WTC11 (cell line): ENCODE measurements at places on chromosomes 7 and 10. TPM values are rescaled to one million over a fixed set of nuclear protein-coding genes. Genes with fewer than 3 reads are reported as not detected.
A peak's percentile ranks its signal among the peaks of the same experiment; 100 is the strongest.

- peaks cover 4% of the 10 kb centered on the region; the same call in 1 of the 2 replicates for H3K4me1 ChIP-seq
- no peak overlapping the region for H3K4me3 ChIP-seq
- no peak overlapping the region for H3K27ac ChIP-seq
- no peaks in the 10 kb centered on the region for H3K27me3 ChIP-seq
Measured at GRCh38 chr10:113646336-113647201, 17.3 kb downstream of the NRAP start.

- DNase-seq: no peak
- no peaks in the 10 kb centered on the region for H3K36me3 ChIP-seq
- no peaks in the 10 kb centered on the region for H3K27me3 ChIP-seq
- H3K4me1 ChIP-seq: 0 out of 2 replicates have a peak, but pooled peaks cover 3% of the 10 kb centered on the region
Measured at GRCh38 chr10:121788115-121788514, 139.7 kb downstream of the ATE1 start.

- DNase-seq: no peak
- H3K36me3 ChIP-seq: no peaks in the 10 kb centered on the region
- no peak overlapping the region for H3K4me3 ChIP-seq
- no peak overlapping the region for H3K27ac ChIP-seq
- H3K4me1 ChIP-seq: peaks cover 38% of the 10 kb centered on the region
Measured at GRCh38 chr10:69807122-69807521, 5.4 kb downstream of the COL13A1 start.

DNA sequence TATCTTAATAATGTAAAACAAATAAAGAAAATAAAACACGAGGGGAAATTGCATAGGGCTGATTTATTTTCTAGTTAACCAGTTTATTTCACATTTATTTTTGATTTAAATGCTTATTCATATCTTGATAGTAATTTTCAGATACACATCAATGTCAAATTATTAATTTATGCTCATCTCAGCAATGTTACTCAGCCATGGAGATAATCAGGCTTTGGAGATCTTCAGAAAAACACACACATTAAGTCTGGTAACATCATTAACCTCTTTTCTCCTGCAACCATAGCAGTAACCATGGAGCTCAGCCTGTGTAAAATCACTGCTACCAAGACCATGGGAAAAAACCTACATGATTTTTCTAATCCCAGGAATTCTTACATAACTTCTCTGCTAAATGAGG lies 31.9 kb upstream of the TBX20 start:
- peaks cover 9% of the 10 kb centered on the region for H3K4me1 ChIP-seq
- no peak overlapping the region for H3K4me3 ChIP-seq
- H3K27ac ChIP-seq: no peak overlapping the region
- DNase-seq: no peak
- H3K27me3 ChIP-seq: peaks cover 3% of the 10 kb centered on the region

GRCh38 chr10:71431239-71432100 lies 34.8 kb downstream of the CDH23 start:
- H3K27ac ChIP-seq: no peak overlapping the region
- no peak overlapping the region for H3K4me3 ChIP-seq
- no peaks in the 10 kb centered on the region; the same call in 1 of the 2 replicates for H3K27me3 ChIP-seq
- peaks cover 9% of the 10 kb centered on the region for H3K4me1 ChIP-seq

GRCh38 chr7:152329469-152329868 lies 106.3 kb downstream of the KMT2C start:
- H3K27me3 ChIP-seq: no peaks in the 10 kb centered on the region
- H3K4me3 ChIP-seq: no peak overlapping the region
- peaks cover 17% of the 10 kb centered on the region for H3K36me3 ChIP-seq
- DNase-seq: no peak
- no peak overlapping the region for H3K27ac ChIP-seq

DNA sequence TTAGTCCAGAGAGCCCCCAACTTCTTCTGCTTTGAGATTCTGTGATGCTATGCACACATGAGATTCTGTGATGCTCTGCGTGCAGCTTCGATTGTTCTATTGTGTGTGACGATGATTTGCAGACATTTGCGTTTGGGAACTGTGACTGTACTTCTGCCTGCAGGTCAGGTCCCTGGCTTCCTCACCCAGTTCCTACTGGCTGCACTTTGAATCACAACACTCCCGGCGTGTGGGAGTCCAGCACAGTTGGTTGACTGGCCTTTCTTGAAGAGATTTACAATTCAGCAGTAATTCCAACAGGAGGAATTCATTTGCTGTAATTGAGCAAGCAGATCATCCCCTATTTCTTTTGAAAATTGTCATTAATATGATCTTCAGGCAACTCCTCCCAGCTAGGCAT lies 252.2 kb upstream of the YAE1 start:
- H3K4me3 ChIP-seq: no peak overlapping the region
- no peaks in the 10 kb centered on the region for H3K36me3 ChIP-seq
- DNase-seq: no peak
- no peaks in the 10 kb centered on the region for H3K27me3 ChIP-seq
- H3K4me1 ChIP-seq: peaks cover 62% of the 10 kb centered on the region

DNA sequence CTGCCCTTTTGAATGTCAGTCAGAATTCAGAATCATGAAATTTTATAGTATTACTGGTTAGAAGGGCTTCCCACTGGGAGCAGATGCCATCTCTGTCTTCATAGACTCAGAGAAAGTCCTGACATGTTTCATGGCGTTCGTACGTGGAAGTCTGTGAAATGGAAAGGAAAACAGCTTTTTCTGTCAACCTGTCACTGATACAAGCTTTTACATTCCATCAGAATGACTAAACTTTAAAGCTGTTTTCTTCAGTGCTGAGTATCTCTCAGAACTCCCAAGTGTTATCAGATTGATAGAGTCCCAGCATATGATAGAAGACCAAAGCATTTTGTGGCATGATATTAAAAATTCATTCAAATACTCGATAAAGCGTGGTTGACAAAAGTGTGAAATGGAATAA lies 726.7 kb upstream of the GALNT17 start:
- H3K27me3 ChIP-seq: no peaks in the 10 kb centered on the region; the same call in 1 of the 2 replicates
- H3K4me3 ChIP-seq: no peak overlapping the region
- no peak for DNase-seq
- no peak overlapping the region for H3K27ac ChIP-seq
- H3K4me1 ChIP-seq: peaks cover 3% of the 10 kb centered on the region; the same call in 1 of the 2 replicates
- H3K36me3 ChIP-seq: no peaks in the 10 kb centered on the region

The NSUN5 gene
- 57.0 to 62.2 TPM (median 62.2 TPM) in 3 replicates for total RNA-seq

- no peaks in the 10 kb centered on the region for H3K27me3 ChIP-seq
- no peak overlapping the region for H3K4me3 ChIP-seq
- no peaks in the 10 kb centered on the region for H3K36me3 ChIP-seq
- peaks cover 9% of the 10 kb centered on the region for H3K4me1 ChIP-seq
- no peak for DNase-seq
Measured at GRCh38 chr7:16564023-16564380, 37.4 kb downstream of the LRRC72 start.

DNA sequence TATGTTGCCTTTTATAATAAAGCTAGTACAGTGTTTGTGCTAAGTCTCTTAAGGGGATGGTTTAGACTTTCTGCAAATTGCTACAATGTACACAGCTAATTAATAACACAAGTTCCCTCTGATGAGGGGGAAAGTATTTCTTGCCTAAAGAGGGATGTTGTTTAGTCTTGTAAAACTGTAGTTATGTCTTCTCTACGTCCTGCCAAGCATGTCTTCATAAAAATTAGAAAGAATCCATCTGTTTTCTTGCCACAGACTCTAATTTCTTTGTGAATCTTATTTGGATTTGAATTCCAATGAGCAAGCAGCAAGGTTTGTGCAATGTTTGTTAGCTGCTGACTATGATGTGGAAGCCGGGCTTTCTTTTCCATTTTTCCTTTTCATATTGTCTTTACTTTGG lies 28.2 kb downstream of the ADARB2 start:
- H3K4me3 ChIP-seq: no peak overlapping the region
- peaks cover 12% of the 10 kb centered on the region for H3K4me1 ChIP-seq
- no peak for DNase-seq
- H3K27ac ChIP-seq: no peak overlapping the region
- peaks cover 35% of the 10 kb centered on the region for H3K36me3 ChIP-seq

DNA sequence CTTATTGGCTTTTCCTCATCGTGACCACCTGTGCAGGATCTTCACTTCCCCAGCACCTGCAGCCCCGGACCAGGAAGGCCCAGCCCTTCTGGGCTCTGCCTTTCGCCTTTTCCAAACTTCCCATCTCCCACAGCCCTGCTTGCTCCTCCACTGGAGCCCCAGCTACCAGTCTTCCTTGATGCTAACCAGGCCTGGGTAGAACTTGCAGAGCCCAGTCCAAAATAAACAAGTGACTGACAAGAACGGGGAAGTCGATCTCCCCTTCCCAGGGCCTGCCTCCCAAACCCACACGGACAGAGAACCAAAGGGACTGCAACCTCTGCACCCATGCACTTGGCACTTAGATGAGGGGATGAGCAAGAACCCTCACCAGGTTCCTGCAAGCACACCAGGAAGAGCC lies 154.9 kb upstream of the C7orf33 start:
- no peak for DNase-seq
- no peak overlapping the region for H3K27ac ChIP-seq
- H3K4me3 ChIP-seq: no peak overlapping the region
- no peaks in the 10 kb centered on the region for H3K4me1 ChIP-seq

The CREB3L2 gene
- 48.1 to 60.6 TPM (median 52.1 TPM) in 3 replicates for total RNA-seq

DNA sequence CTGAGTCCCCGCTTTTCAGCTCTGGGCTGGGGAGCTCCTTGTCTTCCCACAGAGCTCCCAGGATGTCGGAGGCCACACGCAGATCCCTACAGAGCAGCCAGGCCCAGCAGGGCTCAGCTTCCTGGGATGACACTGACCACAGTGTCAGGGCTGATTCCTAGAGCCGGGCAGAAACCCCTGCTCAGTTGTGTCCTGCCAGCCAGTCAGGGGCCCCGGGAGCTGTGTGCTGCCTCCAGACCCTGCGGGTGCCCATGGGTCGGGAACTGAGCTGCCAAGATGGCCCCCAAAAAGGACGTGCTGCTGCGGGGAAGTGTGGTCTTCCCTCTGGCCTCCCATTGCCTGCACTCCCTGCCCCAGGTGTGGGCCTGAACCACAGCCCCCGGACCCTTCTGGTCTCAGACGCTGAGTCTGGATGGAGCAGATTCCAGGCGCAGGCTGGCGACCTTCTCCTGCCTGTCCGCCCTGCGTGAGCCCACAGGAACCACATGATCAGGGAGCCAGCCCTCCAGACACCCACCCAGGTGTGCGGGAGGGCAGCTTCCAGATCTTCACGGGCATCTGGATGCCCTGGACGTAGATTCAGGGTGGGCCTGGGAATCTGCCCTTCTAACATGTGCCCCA lies 217.4 kb downstream of the MAD1L1 start:
- peaks cover 4% of the 10 kb centered on the region for H3K4me1 ChIP-seq
- peak; percentile 6 for DNase-seq
- H3K27ac ChIP-seq: no peak overlapping the region
- no peaks in the 10 kb centered on the region for H3K36me3 ChIP-seq

DNA sequence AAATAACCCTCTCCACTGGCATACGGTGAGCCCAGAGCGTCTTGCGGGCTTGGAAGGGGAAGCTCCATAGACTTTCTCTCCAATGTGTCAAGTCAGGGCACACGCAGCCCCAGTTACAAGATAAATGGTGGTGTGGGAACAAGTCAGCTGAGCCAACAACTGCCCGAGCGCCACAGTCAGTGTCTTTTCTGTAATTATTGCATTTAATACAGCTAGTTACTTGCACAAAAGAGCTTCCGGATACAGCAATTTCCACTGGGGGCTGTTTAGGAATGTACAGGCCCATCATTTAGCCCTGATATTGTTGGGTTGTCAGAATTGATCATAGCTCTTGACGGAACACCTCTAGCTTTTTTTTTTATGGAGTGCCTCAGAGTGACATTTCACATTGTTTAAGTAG lies 193.5 kb upstream of the SP8 start:
- 0 out of 2 replicates have a peak, but pooled peaks cover 2% of the 10 kb centered on the region for H3K4me1 ChIP-seq
- no peaks in the 10 kb centered on the region for H3K27me3 ChIP-seq
- no peak overlapping the region for H3K27ac ChIP-seq
- DNase-seq: no peak
- no peaks in the 10 kb centered on the region for H3K36me3 ChIP-seq
- H3K4me3 ChIP-seq: no peak overlapping the region

The TMEM225B gene
- 0.78 to 0.81 TPM (median 0.78 TPM) in 3 replicates for total RNA-seq

The TEX36 gene
- total RNA-seq: not detected in 3 replicates

- H3K36me3 ChIP-seq: no peaks in the 10 kb centered on the region
- peak; percentile 44 for DNase-seq
- H3K27ac ChIP-seq: no peak overlapping the region
- peaks cover 24% of the 10 kb centered on the region for H3K4me1 ChIP-seq
- peak overlapping the region; percentile 61 for H3K4me3 ChIP-seq
- peaks cover 36% of the 10 kb centered on the region for H3K27me3 ChIP-seq
Measured at GRCh38 chr10:127195571-127196281, 665 bp downstream of the INSYN2A start.

DNA sequence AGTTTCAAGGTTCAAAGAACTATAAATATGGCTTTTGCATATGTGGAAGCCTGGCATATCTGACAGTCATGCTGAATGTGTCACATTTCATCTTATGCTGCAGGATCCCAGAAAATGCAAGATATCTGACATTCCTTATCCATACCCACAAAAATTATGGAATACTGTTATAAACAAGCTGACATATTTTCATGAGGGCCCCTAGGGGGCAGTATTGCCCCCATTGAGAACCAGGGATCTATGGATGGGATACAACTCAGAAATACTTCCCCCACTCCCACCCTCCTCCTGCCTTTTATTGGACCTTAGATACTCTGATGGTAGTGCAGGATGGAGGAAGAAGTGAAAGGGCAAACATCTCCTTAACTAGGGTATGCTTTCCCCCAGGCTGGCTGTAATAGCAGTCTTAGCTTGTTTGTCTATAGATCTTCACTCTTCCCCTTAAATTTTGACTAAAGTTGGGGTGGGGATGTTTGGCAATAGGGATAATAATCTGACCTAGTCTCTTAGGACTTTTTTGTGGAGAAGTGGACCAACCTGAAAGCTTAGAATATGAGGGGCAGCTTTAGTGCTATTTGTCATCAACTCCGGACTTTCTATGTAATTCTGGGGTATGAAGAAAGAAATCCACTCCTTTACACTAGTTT lies 3.5 kb upstream of the GNGT1 start:
- no peak for DNase-seq
- H3K27ac ChIP-seq: no peak overlapping the region
- no peaks in the 10 kb centered on the region for H3K36me3 ChIP-seq

DNA sequence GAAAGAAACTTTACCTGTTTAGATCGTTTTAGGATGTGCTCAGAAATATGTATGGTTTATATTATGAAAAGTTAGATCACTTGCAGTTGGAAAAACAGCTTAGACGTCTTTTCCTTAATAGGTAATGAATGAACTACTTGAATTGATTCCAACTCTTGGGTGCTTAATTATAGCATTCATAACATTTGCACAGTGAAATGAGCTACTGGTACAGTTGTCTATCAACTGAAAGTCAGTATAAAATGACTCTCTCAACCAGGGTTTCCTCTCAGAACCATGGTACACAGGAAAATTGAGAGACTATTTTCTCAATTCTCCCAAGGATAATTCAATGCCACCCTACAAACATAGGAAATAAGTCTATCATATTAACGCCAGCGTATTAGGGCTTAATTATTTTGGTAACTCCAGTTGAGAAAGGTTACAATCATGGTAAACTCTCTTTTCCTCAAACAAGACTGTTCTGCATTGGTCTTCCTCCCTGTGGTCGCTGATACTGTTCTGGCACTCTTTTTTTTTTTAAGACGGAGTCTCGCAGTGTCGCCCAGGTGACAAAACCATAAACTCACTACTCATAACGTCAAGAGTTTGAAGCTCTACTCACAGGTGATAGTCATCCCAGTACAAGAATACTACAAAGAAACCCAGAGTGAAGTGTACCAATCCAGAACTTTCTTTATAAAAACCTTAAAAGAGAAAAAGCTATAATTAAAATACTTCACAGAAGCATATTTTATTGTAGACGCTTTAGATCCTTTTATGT lies 2.0 kb downstream of the ANLN start:
- H3K27ac ChIP-seq: no peak overlapping the region
- H3K4me1 ChIP-seq: peaks cover 42% of the 10 kb centered on the region
- DNase-seq: no peak
- peak overlapping the region; percentile 84 for H3K4me3 ChIP-seq
- H3K27me3 ChIP-seq: no peaks in the 10 kb centered on the region

GRCh38 chr7:65953001-65953720 lies 28.9 kb downstream of the GUSB start:
- H3K4me3 ChIP-seq: no peak overlapping the region
- H3K36me3 ChIP-seq: peaks cover 28% of the 10 kb centered on the region
- H3K27me3 ChIP-seq: no peaks in the 10 kb centered on the region
- no peak overlapping the region for H3K27ac ChIP-seq
- H3K4me1 ChIP-seq: no peaks in the 10 kb centered on the region
